ENCODE measurements at places on chromosomes 16 and 17.

- no peak for ATAC-seq
Observed at GRCh38 chr17:82527898-82528297, 8.4 kb downstream of the FOXK2 start.

DNA sequence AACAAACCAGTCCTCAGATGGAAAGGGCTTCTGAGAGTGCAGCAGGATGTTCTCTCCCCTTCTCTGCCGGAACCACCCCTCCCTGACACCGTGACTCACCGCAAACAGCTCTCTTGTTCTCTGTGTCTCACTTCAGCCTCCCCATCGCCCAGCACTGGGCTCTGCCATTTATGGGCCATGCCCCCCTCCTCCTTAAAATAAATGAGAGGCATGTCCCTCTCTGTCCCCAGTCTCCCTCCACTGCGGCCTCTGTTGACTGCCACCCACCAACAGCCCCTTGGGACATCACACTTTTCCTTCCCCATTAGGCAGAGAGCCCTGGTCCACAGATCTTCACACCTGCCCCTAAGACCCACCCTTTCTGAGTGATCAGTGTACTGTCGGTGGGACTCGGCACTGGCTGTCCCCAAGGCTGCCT, 6.3 kb downstream of the CCDC102A start:
- peak; percentile 94 for ATAC-seq

- ATAC-seq = no peak
Observed at GRCh38 chr17:60851181-60851580, 173.5 kb downstream of the BCAS3 start.

DNA sequence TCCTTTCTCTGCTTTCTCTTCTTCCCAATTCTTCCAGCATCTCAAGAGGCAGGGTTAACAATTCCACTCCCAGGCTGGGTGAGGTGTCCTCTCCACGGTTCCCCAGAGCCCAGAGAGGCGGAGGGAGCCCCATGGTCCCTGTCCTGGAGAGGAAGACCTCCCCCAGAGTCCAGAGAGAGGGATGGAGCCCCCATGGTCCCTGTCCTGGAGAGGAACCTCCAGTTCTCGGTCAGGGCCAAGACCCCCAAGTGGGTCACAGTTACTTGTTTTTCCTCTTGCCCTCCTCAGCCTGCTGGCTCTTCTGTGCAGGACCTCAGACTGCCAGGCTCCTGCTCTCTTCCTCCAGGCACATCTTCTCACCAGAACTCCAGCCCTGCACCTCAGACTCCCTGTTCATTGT, 135.2 kb downstream of the RPTOR start:
- ATAC-seq = no peak

- ATAC-seq = peak; percentile 89
Observed at GRCh38 chr17:2814481-2815341, 18.5 kb downstream of the RAP1GAP2 start.

- ATAC-seq = peak; percentile 56
Observed at GRCh38 chr16:81376880-81377279, 62.1 kb downstream of the GAN start.

DNA sequence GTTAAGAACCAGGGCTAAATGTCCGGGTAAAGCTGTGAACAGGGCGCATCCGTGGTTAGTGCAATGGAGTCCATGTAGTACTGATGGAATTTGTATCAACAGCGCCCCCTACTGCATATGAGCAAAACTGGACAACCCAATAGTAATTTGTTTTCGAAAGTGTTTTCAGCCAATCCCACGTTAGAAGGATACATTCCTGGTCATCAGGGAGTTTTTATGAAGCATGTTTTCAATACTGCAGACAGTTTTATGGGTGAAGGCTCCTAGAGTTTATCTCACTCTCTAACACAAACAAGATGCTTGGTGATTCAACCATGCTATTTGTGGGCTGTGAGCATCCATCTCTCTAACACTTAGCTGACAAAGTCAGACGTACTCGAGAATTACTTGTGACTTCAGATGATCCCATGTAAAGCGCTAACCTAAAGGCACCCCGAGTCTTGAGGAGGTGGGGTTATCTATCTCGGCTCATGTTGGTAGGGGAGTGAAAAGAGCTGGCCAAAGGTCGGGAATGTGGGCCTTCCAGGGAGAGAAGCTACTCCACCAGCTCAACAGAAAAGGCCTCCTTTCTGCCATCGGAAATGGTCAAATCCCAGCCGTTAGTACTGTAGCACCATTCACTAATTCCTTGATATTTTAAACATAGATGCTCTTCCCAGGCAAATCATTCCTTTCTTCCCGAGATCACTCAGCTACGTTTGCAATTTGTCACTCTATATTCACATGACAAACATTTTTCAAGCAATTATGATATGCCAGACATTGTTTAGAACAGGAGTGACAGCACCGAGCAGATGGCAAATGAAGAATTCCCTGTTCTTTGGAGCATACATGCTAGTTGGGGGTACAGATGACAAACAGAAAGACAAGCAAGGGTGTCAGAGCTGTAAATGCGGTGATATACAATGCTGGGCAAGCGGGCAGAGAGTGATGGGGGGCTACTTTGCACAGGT, 46.9 kb upstream of the HNF1B start:
- ATAC-seq = peak; percentile 93

- ATAC-seq = peak; percentile 94
Observed at GRCh38 chr17:36722121-36722902, 120.9 kb downstream of the MRM1 start.

- no peak for ATAC-seq
Observed at GRCh38 chr16:77938913-77939312, 83.4 kb upstream of the CLEC3A start.

DNA sequence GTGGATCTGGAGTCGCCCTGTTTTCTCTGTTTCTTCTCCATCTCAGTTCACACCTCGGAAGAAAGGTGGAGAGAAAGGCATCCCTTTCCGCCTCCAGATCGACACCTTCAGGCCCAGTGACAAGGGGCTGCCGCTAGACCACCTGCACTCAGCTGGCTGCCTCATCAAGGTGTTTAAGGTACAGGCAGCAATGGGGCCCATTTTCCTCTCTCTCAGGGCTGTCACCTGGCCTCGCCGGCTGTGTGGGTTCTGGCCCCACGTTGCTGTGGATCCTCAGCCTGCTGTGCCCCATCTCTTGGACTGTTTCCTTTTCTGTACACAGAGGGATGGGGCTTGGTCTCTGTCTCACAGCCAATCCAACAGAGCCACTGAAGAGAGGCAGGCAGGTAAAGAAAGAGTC, 17.4 kb upstream of the STAC2 start:
- ATAC-seq = no peak

DNA sequence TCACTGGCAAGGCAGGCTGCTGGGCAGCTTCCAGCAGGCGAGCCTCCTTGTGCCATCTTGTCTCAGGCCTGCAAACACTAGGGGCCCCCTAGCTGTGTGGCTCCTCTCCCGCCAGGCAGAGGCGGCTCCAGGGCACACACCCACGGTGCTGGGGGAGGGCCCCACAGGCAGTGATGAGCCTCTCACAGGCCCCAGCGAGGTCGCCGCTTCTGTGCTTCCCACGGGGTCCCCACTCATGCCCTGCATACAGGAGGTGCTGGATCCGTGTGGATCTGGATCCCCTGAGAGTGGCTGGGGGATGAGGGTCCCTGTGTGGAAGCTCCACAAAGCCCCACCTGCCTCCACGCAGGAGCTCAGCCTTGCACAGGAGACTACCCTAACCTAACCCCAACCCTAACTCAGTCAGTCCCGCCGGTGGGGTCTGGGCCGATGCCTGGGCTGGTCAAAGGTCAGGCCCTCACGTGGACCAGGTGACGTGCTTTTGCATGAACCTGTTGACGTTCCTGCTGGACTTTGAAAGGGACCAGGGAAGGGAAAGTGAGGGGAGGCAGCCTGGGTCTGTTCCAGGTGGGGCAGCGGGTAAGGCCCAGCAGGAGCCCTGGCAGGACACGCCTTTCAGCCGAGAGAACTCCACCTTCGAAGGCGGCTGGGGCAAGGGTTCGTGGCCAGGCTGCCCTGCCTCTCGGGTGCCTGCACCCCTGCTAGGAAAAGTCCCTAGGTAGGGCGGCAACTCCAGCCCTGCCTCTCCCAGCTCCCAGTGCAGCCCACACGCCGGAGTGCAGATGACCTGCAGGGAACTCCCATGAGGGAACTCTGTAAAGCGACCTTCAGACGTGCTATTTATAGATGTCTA, 5.2 kb downstream of the SECTM1 start:
- no peak for ATAC-seq

- ATAC-seq = no peak
Observed at GRCh38 chr17:63932721-63933120, 590 bp upstream of the CD79B start.

DNA sequence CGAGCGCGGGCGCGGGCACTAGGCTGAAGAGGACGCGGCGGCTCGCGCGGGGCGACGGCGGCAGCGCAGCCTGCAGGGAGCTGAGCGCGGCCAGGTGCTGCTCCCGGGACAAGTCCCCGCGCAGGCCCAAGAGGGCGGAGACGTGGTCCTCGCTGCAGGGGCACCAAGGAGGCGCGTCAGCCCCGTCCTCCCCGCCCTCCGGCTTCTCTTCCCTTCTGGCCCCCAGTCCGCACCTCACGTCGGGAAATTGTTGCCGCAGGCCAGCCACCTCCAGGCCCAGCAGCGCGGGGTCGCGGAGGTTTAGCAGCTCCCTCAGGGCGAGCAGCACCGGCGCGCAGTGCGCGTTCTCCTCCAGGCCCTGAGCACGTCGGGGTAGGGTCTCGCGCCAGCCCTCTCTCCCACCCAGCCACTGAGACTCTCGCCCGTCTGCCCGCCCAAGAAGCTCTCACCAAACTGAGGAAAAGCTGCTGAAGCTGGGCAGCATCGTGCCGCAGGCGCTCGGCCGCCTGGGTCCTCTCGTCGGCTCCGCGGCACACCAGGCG, 761 bp upstream of the MATCAP1 start:
- ATAC-seq = peak; percentile 15

GRCh38 chr16:29729116-29729521, 16.7 kb downstream of the C16orf54 start:
- ATAC-seq = no peak

GRCh38 chr17:74478420-74479100, 12.1 kb downstream of the CD300A start:
- peak; percentile 92 for ATAC-seq

GRCh38 chr16:180101-180675, at the start of gene HBQ1:
Gene HBQ1 (plus strand): TSS chr16:180459. CDS start chr16:180487, 28 bp downstream.
- no peak for ATAC-seq

DNA sequence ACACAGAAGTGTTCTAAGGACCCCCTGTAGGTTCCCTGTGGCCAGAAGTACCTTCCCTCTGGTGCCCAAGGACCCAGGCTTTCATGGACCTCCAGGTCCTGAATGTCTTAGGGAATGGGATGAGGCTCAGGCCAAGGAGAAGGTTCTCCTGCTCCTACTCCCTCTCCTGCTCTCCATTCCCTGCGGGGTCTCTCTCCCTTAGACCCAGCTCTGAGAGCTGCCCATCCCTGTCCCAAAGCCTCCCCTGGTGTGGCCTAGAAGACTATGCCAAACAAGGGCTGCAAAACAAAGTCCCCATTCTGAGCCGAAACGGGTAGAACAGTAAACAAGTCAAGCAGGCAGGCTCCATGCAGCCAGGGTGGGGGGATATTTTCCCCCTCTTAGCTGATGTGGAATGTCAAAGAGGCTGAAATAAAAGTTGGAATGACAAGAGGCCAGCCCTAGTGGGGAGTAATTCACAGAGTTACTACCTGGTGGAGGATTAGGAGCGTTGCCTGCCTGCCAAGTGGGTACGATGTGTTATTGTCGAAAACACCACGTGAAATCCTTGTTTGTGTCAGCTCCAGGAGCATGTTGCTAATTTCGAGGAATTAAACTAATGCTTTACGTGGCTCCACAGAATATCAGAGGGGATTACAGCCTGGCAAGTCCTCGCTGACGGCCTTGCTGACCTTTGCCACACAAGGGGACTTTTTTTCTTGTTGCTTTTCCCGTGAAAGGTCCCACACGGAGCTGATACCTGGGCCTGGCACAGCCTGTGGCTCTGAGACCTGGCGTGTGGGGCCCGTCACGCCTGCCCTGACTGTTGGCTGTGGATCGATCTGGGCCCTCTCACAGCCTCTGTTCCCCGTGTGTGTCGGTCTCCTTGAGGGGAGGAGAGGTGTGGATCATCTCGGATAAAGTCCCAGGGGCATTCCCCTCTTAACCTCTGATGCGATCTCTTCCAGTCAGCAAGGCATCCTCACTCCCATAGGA, 2.9 kb downstream of the WFIKKN2 start:
- no peak for ATAC-seq

GRCh38 chr17:79097226-79098055, 22.8 kb downstream of the ENGASE start:
- ATAC-seq = no peak

GRCh38 chr16:56614549-56614991, 6.2 kb downstream of the MT2A start:
- ATAC-seq = peak; percentile 72

DNA sequence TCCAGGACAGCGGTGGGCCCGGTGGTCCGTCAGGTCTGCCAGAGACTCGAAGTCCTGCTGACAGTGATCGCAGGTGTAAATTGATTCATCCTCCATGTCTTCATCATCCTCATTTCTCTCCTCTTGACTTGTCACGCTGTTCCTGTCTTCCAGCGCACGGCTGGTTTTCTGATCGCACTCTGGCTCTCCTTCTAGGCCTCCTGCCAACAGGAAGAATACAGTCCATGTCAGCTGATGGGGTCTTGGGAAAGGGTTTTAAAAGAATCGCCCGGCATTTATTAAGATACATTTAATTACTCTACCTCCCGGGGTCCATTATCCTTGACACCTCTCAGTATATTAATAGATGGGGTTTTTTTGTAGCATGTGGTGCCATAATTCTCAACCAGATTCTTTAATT, 125.1 kb downstream of the ZNF423 start:
- ATAC-seq = no peak

- no peak for ATAC-seq
Observed at GRCh38 chr16:73707863-73708262, 588.8 kb upstream of the PSMD7 start.

GRCh38 chr16:3471518-3472176, 23.6 kb downstream of the C16orf90 start:
- ATAC-seq = no peak

GRCh38 chr17:57874434-57875289, 24.8 kb upstream of the MRPS23 start:
- ATAC-seq = peak; percentile 42

- no peak for ATAC-seq
Observed at GRCh38 chr16:14446796-14447195, 183.3 kb downstream of the PARN start.

GRCh38 chr16:68037841-68038597, 14.9 kb downstream of the DUS2 start:
- ATAC-seq = no peak
